ENCODE measurements at places on chromosomes 16 and 17.

DNA sequence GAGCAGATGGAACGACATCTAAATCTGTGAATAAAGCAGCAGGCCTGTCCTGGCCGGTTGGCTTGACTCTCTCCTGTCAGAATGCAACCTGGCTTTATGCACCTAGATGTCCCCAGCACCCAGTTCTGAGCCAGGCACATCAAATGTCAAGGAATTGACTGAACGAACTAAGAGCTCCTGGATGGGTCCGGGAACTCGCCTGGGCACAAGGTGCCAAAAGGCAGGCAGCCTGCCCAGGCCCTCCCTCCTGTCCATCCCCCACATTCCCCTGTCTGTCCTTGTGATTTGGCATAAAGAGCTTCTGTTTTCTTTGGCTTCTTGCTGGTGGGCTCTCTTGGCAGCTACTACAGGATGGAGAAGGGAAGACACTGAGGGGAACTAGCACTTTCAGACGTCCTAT, 4.1 kb upstream of the RSAD1 start:
- DNase-seq = no peak

GRCh38 chr16:62225675-62226074, 189.4 kb upstream of the CDH8 start:
- peak; percentile 75 for DNase-seq

DNA sequence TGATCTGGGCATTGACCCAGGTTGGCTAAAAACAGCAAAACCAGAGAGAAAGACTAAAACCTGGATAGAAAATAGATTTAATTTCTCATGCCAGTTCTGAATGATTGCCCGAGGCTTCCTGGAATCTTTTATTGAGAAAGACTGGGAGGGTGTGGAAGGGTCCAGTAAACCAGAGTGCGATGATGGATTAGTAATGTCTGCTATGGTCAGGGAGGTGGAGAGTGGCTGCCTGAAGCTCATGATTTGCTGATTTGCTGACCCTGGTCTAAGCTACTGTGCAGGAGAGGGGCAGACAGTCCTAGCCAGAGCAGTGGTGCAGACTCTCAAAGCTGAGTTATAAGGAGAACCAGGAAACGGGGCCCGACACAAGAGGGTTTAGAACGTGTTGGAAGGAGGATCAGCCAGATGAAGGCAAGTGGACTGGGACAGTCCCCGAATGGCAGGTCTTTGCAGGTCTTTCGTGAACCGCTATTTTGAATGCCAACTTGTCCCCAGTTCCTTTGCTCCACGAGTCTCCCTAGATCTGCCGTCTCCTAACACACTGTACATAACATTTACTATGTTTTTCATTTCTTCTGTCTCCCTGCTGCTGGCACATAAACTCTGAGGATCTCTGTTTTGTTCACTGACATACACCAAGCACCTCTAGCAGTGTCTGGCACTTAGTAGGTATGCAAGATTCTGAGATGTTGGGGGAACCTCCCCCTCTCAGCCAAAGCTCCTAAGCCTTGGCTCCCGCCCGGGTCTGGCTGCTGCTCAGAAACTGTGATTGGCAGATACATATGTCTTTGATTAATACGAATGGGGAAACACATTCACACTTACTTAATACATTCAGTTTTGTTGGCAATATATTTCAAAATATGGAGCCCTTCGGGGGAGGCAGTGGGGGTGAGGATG, 237.3 kb upstream of the TNRC6C start:
- no peak for DNase-seq

- no peak for DNase-seq
Observed at GRCh38 chr16:52114379-52114778, 432.6 kb downstream of the TOX3 start.

- DNase-seq = no peak
Observed at GRCh38 chr17:40680998-40681397, 16.0 kb upstream of the KRT222 start.

DNA sequence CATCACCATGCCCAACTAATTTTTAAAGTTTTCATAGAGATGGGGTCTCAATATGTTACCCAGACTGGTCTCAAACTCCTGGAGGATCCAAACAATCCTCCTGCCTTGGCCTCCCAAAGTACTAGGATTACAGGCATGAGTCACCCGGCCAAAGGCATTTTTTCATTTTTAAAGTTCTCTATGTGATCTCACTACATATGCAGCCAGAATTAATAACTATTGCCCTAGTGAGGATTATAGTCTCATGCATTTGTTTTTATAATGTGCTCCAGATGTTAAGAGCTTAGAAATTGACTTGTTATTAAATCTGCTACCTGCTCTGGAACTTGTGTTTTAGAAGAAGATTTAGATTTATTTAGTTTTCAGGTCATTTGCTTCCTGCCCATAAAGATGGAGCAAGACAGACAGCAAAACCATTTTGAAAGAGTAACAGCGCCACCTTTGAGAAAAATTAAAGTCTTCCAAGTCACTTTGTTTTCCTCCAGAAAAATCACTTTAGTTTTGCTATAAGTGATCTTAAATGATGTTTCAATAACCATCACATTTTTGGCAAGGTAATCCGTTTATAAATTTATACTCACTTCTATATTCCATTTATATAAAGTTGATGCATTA, 79.5 kb downstream of the CA4 start:
- no peak for DNase-seq

DNA sequence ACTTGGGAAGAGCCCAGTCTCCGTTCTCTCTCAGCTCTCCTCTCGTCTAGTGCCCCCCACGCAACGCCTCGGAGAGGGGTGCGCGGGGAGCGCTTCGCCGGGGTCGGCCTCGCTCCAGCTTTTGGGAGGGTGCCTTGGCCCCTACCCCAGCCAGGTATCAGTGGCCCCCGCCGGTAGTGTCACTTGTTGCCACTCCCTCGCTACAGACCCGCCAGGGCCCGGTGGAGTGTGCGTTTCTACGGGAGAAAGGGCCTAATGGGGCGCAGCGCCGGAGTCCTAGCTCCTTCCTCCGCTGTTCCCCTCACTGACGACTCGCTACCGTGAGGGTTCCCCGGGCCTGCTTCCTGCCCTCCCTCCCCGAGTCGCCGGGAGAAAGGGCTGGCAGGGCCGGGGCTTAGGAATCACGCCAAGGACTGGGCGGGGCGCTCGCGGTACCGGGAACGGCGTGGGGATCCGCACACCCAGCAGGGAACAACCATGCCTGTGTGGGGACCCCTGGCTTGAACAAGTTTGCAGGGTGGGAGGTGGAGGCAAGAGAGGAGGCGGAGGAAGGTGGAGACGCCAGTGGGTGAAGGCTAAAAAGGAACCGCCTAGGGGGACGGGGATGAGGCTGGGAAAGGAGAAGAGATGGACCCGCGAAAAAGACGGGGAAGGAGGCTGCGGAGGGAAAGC, 997 bp upstream of the CDH11 start:
- no peak for DNase-seq

GRCh38 chr16:65833171-65833871, 533.2 kb upstream of the CDH5 start:
- DNase-seq = peak; percentile 11

- DNase-seq = no peak
Observed at GRCh38 chr17:48503747-48504146, 27.1 kb downstream of the HOXB1 start.

DNA sequence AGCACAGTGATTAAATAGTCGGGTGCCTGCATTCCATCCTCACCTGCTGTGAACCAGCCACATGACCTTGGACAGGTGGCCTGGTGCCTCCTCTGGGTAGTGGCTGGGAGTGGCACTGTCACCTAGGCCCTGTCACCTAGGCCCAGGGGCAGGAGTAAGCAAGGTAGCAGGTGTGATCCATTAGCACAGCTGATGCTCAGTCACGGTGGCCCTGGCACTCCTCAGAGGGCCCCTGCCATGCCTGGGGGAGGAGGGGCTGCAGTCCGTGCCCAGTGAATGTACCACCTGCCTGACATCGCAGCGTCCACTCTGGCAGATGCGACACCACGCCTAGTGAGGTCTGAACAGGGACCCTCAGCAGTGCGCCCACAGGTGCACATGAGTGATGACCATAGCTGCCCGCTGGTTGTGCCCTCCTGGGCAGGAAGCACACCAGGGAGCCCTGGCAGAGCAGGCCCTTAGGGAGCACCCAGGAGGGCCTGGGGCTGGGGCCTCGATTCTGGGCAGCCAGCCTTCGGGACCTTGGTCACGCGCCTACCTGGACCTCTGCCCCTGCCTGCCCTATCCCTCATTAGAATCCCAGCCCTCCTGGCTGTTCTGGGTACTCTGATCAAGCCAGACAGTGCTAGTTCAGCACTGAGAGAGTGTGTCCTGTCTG, 33.1 kb upstream of the CRISPLD2 start:
- DNase-seq = no peak

DNA sequence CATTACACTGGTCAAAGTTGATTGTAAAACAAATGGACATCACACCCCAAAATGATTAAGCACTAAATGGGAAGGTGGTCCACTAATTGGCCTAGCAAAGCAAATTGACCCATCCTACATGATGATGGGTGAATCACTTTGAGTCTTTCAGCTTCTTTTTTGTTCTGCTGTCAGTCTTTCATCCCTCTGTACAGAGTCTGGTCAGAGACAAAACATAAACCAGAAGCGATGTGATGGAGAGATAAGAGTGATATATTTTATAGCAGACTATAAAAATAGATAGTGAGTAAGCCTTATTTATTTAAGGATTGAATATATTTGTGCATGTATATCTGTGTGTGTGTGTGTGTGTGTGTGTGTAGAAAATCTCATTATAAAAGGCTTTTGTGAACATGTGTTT, 618.4 kb upstream of the SOX9 start:
- DNase-seq = no peak

DNA sequence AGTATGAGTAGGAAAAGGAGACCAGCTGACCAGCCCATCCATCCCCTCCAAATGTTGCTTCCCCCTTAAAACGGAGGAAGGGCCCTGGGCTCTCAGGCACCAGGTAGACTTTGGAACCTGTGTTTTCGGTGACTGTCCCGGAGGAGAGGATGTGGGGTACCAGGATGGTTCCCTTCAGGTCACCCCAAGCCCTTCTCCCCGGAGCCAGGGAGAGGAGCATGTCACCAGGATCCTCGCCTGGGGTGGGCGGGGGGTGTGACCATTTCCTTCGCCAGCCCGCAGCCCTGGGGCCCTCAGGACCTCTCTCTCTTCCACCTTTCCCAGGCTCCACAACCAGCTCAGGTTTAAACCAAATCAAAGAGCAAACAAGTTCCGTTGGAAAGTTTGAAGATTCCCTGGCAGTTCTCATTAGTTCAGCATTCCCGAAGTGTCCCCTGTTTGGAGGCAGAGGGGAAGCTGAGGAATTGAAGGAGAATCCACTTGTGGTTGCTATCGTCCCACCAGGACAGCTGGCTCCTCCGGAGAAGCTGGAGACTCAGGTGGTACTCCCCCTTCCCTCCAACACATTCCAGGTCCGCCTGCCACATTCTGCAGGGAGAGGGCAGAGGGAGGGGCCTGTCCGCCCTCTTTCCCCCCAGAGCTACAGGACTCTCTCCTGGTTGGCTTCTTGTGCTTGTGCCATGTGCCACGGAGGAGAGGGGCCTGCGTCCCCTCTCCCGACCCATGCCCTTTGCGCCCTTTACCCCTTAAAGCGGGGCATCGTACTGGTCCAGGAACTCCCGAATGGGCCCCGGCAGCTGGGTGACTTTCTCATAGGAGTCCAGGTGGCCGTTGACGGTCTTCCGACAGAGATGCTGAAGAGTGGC, 2.0 kb downstream of the SOCS3 start:
- no peak for DNase-seq

DNA sequence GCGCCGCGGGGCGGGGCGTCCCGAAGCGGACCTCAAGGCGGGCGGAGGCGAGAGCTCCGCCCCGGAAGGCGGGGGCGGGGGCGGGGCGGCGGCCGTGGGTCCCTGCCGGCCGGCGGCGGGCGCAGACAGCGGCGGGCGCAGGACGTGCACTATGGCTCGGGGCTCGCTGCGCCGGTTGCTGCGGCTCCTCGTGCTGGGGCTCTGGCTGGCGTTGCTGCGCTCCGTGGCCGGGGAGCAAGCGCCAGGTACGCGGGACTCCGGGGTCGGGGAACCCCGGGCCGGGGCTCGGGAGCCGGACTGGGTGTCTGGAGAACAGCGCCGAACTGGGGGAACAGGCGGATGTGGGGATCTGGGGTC, at the start of gene TNFRSF12A:
TSS of gene TNFRSF12A (plus strand) at position 122 of the 357 bp plus-strand sequence. CDS start at position 152, 30 bp downstream.
- DNase-seq = no peak

GRCh38 chr17:75205793-75206163, 299 bp downstream of the NUP85 start:
- DNase-seq = no peak

GRCh38 chr16:47320546-47321310, 140.1 kb downstream of the ITFG1 start:
- no peak for DNase-seq

- DNase-seq = no peak
Observed at GRCh38 chr16:73735018-73735417, 561.6 kb upstream of the PSMD7 start.

DNA sequence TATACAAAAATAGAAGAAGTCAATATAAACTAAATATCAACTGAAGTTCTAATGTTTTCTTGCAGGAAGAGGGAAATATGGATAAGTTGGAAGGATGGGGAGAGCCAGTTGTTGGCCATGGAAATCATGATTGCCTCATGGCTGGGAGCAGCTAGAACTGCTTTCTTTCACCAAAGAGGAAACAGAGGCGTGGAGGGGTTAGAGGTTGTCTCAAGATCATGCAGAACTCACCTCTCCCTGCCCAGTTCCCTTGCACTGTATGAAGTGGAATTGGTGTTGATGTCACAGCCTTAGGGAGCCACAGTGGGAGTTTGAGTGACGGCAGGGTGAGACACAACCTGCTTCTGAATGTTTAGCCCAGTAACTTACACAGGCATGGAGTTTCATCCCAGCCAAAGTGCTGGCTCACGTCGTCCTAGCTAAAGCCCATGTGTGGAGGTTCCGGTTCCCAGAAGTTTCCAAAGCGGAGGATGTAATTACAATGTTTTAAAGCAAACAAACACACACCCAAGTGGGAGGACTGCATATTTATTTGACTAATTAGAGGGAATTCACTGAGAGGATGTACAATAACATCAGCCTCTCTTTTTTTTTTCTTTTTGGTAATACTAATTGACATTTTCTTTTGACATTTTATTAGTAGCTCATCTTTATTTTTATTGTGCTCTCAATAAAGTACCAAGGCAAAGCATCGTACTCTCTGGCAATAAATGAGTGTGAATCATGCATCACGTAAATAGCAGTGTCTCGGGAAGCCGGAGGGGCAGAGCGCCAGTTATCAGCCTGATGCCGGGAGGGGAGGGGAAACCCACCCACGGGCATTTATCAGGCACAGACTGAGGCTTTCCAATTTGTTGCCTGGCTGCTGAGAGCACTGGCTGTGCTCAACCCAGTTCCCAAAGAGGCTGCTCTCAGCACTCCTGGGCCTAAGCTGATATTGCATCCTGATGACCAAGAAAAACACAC, 118.7 kb upstream of the CDH5 start:
- no peak for DNase-seq

DNA sequence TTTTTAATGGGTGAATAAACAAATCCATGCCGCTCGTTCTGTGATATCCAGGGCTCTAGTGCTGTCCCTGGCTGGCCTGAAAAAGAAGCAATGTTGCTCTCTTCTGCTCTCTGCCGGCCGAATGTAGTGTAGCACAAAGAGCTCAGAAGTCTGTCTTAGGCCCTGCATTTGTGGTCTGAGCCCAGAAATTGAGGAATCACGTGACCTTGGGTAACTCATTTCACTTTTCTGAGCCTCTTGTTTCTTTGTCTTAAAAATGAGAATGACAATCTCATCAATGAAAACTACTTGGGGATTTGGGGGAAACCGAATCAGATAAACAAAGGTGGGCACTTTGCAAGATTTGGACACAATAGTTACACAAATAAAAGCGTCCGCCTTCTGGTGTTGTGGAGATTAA, 381.6 kb upstream of the ASIC2 start:
- DNase-seq = peak; percentile 15

- no peak for DNase-seq
Observed at GRCh38 chr17:34726536-34727384, 147.4 kb downstream of the TMEM132E start.
